ENCODE measurements at places on chromosomes 2 and 18.

DNA sequence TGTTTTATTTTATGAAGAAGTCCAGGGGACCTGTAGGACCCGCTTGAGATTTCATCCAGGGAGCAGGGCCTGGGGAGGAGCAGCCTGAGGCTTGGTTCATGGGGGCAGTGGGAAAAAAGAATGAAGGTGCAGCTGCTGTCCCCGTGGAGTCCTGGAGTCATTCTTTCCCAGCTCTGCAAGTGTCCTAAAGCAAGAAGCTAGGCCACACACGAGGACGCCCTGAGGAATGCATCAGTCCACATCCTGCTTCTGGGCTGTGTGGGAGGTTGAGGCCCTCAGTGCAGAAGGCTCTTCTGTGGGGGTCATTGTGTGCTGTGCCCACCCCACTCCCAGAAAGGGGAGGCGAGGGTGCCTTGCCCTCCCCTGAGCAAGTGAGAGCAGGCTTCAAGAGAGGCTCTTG is 179.9 kb upstream of the HS6ST1 start:
- DNase-seq, result no peak

DNA sequence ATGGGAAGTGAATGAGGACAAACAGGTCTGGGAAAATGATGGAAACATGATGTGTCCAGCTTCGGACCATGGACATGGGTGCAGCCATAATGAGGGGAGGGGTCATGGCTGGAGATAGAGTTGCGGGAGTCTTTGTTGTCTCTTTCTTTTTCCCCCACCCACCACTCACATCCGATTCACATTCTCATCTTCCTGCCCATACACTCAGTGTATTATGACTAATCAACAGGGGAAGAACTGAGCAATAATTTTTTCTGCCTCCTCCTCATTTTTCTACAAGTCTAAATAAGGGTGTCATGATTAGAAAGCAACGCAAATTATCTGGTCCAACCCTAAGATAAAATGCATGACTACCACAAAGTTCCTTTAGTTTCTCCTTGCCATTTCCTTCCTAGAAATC is 5.7 kb upstream of the SERPINB2 start:
- DNase-seq, result no peak

- no peak for DNase-seq
These were observed 92.2 kb downstream of the CAPN13 start for GRCh38 chr2:30714811-30715709.

GRCh38 chr2:214569419-214570035 is 158.7 kb downstream of the VWC2L start:
- no peak for DNase-seq

DNA sequence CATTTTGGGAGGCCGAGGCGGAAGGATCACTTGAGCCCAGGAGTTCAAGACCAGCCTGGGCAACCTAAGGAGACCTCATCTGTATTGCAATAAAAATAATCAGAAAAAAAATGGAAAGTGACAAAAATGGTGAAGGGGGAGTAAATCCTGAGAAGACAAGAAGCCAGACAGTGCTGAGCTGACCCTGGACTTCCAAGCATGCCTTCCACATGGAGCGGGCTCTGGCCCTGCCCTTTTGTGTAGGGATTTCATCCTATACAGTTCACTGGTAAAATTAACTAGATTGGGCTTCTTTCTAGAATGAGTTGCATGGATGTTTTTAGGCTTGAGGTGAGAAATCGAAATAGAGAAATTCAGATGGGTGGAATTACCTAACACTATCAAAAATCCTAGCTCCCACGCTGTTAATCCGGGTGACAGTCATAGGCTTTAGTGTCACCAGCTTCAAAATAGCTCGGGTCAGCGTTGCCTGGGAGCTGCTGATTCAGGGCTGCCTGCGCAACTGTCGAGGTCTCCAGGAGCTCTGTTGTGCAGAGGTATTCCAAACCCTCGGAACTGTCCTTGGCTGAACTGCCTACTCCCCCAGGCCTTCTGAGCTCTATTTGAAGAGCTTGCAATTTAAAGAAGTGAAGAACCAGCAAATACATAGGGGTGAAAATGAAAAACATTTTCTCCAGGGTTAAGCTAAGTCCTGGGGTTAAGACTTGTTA is 21.5 kb upstream of the ZNF532 start:
- DNase-seq, result no peak

DNA sequence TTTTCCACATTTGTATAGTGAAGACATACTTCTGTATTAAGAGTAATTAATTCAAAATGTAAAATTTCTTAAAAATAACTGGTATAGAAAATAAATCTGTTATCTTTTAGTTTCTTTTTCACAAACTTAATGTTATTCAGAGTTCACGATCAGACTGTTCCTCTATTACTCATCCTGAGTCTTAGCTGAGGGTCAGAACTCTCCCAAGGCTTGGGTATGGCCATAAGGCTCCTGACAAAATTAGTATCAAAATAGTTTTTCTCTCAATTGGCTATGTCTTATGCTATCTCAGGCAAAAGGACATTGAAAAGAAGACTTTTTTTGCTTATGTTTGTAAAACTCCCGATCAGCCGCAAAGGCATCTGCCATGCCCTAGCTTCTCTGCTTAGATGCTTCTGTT is 56.1 kb upstream of the NAB1 start:
- no peak for DNase-seq

- DNase-seq, result no peak
These were observed 197.9 kb downstream of the HRH4 start for GRCh38 chr18:24658302-24658701.

GRCh38 chr2:96273763-96274162 is 7.7 kb downstream of the CIAO1 start:
- no peak for DNase-seq

- no peak for DNase-seq
These were observed 269.8 kb downstream of the GLI2 start for GRCh38 chr2:121005453-121005852.

GRCh38 chr2:66526180-66526579 is 91.3 kb downstream of the MEIS1 start:
- DNase-seq, result peak; percentile 38

GRCh38 chr2:36677386-36677785 is 19.1 kb upstream of the VIT start:
- DNase-seq, result no peak

- no peak for DNase-seq
These were observed 5.8 kb upstream of the TNP1 start for GRCh38 chr2:216865658-216866057.

GRCh38 chr2:231280846-231281245 is 82.4 kb downstream of the ARMC9 start:
- no peak for DNase-seq

DNA sequence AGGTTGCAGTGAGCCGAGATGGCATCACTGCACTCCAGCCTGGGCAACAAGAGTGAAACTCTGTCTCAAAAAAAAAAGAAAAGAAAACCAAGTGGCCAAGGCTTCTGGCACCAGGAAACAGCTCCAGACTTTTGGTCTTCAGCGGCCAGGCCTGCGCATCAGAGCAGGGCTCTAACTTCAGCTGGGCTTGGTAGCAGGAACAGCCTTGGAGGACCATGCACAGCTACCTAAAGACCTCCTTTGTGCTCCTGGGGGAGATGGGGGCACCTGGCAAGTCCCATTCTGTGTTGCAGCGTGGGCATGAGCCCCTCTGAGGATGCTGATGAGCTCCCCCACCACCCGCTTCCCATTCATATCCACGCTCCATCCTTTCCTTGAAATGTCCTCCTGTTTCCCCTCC is 56.4 kb upstream of the SEMA4C start:
- no peak for DNase-seq

DNA sequence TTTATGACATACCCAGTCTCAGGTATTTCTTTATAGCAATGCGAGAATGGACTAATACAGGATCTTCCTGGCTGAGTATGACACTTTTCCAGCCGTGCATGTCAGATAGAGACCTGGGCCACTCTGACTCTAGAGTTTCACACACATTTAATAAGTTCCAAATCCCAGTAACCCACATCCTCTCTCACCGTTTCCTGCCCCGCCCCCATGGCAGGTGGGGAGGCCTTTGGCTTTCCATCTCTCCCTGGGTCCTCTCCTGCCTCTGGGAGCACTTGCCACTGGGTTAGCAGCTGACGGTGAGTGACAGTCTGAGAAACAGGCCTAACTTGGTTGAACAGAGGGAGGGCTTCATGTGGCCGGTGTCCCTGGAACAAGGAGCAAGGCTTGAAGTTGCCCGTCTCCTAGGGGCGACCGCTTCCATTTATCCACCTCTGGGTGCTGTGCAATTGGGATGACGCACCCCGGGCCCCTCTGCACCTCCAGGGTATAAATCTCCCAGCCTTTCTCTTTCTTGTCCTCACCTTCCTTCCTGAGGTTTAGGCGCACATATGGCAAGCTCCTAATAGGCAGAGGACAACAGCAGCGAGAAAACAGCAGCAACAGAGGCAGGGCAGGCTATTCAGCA is 152.7 kb upstream of the HDAC4 start:
- DNase-seq, result no peak

- DNase-seq, result no peak
These were observed 77.4 kb upstream of the PPP1CB start for GRCh38 chr2:28674062-28674712.

GRCh38 chr18:41732356-41732755 is 222.7 kb upstream of the PIK3C3 start:
- no peak for DNase-seq

DNA sequence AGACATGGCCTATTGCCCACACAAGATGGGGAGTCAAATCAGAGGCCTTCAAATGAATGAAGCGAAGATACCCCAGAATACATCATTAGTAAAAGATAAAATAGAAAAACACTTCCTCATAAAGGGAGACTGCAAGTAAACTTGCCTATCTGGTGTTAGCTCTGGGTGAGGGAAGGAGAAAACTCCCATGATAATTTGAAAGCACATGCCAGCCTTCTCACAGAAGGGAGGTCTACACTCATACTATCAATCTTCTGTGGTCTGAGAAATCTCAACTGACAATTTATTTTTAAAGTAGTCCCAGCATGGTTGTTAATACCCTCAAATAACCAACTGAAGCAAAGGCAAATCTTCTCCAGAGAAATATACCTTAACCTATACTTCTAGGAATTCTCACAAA is 75.4 kb downstream of the EXOC6B start:
- DNase-seq, result no peak
